ENCODE measurements at places on chromosomes 5 and 9.
A peak's percentile ranks its signal among the peaks of the same experiment; 100 is the strongest.

- no peak for DNase-seq
Measured at GRCh38 chr5:18798058-18798457, 1163.8 kb downstream of the TAF11L14 start.

DNA sequence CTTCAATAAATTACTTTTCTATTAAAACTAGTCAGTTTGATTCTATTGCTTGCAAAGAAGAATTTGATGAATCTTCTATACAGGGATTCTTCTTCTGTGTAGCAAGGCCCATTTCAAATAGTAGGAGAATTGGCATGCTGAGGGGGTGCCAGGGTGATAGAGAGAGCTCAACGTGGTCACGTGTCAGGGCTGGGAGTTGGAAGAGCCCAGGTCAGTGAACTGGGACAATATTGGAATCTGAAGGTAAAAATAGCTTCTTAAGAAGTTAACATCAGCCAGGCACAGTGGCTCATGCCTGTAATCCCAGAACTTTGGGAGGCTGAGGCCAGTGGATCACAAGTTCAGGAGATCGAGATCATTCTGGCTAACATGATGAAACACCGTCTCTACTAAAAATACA is 64.1 kb upstream of the TLE1 start:
- no peak for DNase-seq

- DNase-seq = no peak
Measured at GRCh38 chr5:93915142-93915553, 173.7 kb upstream of the POU5F2 start.

DNA sequence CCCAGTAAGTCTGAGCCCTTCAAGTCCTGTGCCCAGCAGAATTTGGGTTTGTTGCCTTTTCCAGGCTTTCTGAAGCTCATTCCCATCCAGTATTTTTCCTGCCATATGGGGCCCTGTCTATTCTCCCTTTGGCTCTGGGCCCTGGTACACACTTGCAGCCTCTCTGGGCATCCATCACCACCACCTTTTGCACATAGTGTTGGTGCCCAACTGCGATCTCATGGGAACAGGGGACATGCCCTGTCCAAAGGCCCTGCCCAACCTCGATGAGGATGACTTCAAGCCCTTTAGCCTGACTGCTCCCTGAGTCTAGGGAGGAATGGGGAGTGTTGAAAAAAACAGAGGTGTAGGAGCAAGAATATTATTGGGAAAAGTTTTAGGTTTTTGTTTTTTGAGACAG is 11.5 kb downstream of the RGS3 start:
- DNase-seq = no peak

DNA sequence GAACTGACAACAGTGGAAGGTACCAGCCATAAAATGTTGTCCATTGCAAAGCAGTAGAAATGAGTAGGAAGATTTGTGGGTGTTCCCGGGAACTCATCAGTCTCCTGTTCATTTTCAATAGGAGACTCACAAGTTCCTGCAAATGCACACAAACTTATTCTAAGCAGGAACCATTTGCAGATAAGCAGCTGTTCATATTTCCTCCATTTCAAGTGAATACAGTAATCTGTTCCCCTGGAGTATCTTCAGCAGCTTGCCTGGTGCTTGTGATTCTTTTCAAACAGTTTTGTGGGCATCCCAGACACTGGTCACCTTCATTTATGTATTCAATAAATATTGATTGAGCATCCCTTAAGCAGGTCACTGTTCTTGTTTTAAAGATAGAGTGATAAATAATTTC is 1315.5 kb upstream of the C9orf72 start:
- no peak for DNase-seq

GRCh38 chr9:70398145-70398556 is 16.3 kb downstream of the KLF9 start:
- no peak for DNase-seq

GRCh38 chr5:6596388-6596787 is 36.5 kb downstream of the NSUN2 start:
- no peak for DNase-seq

DNA sequence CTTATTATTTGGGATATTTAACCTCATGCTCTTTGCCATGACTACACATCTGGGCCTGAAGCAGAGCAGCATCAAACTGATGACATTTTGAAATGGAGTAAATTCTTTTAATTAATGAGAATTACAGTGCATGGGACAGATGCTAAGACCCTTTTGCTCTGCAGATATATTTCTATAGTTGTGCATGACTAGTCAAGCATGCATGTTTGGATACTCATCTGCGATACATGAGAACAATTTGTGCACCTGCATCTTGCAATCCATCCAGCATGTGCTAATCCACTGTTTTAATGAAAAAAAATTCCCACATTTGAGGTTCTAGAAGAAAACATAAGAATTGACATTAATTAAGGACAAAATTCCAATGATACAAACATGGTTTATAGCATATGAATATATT is 1047.6 kb upstream of the ACO1 start:
- DNase-seq = no peak

DNA sequence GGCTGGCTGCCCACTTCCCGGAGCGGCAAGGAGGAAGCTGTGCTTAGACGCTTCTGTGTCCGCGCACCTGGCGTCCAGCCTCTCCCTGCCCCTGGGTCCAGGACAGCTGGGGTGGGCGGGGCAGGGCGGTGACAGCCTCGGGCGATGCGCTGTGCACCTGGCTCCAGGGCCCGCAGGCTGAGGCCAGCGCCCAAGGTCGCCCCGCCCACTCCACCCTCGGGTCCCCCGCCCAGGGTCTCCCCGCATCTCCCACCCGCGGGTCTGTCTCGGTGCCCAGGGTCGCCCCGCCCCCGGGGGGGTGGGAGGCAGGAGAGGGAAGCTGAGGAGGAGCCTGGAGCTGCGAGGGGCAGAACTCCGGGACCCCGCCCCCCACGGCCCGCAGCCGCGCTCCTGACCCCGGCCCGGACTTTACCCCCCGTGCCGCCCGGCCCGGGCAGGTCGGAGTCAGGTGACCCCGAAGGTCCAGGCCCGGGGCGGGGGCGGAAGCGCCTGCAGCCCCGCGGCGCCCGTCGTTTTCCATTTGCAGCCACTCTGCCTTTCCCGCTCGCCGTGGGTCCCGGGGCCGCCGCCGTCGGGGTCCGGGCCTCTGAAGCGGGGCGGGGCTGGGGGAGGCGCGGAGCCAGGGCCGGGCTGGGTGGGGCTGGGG is at the start of gene ENTPD8:
TSS of gene ENTPD8 (minus strand) at position 69 of the 646 bp plus-strand sequence. CDS start 3,072 bp downstream, outside the sequence.
- peak; percentile 60 for DNase-seq

DNA sequence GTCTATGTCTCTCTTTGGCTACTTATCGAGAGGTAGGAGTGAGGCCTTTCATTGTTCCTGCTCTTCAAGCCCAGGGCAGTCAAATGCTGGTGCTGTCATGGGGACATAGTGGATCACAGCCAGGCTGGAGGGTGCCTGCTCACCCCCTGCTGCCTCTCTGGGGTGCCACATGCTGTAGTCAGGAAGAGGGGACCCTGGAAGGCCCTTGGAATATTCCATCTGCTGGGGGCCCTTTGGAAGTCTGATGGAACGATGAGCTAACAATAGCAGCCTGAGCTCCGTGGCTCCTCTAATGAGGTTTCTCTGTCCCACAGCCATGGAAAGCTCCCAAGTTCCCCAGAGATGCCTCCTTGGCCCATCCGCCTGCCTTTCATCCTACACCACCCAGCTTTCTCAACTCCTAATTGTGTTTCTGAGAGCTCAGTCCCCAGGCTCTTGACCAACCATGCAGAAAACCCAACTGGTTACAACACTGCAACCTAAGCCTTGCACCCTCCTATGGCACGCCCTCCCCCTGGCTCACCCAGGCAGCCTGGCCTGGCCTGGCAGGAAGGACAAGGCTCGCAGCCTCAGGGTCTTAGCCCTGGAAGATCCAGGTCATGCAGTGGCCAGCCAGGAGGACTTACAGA is 91.7 kb downstream of the NRG2 start:
- no peak for DNase-seq

DNA sequence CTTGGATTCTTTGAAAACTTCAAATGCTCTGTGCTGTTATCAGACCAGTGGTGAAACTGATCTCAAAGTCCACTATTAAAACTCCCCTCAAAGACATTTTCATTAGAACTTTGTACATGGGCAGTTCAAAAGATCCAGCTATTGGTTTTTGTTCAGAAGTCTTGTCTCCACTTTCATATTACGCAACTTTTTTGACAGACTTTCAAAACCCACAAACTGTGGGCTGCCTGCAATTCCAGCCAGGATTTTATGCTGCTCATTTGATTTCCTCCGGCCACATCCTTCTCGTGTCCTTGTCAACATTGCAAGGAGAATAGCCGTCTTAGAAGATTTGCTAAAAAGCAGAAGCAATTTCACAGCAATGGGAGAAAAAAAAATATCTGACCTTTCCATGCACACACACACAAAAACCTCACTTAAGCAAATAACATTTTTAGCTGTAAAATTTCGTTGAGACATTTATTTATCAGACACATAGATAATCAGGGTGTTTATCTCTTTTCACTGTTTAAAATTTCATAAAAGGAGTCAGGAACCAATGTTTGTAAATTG is 1990.5 kb downstream of the MAT2B start:
- peak; percentile 43 for DNase-seq

- no peak for DNase-seq
Measured at GRCh38 chr5:175598774-175599173, 59.1 kb upstream of the HRH2 start.

GRCh38 chr9:113737517-113738271 is 138.4 kb upstream of the ZNF618 start:
- peak; percentile 58 for DNase-seq

DNA sequence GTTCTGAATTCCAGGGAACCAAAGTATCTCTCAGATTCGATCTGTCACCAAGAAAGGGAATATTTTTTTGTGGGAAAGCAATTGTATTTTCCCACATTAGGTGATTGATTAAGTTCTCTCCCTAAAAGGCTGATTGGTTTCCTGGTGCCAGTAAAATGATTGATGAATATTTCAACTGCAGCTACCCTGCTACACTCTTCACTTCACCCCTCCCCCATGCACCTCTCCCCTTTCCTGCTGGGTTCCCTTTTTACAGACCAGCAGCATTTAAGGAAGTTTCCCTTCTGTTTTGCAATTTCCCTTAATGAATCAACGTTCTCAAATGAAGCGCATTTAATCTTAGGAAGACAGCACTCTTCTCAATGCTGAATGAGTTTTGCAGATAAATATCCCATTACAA is 13.1 kb downstream of the NR6A1 start:
- no peak for DNase-seq

GRCh38 chr5:152987131-152987530 is 503.3 kb upstream of the GRIA1 start:
- DNase-seq = no peak

DNA sequence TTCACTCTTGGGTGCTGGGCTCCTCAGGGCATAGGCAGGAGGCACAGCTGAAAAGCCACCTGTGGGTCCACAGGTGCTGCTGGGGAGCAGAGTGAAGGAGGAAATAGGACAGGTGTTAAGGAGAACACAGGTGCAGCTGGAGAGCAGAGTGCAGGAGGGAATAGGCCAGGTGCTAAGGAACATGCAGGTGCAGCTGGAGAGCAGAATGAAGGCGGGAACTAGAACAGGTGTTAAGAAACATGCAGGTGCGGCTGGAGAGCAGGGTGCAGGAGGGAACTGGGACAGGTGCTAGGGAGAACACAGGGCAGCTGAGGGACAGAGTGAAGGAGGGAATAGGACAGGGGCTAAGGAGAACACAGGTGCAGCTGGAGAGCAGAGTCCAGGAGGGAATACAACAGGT is 43.8 kb upstream of the PLEKHG4B start:
- no peak for DNase-seq

DNA sequence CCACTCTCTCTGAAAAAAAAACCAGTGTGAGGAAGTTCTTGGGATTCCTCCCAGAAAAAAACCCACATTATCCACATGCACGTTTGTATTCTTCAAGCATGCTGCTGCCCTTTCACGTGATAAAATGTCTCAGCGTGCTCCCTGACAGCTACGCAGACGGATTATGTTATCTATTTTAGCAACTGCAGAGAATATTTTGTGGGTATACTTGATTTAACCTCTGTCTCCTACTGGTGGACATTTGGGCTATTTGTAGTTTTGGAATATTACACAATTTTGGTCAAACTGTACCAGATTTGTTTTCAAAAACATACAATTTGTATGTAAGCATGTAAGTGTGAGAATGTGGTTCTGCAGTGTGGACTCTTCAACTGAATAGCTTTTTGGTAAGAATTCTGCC is 10.7 kb downstream of the PRRC2B start:
- DNase-seq = no peak

DNA sequence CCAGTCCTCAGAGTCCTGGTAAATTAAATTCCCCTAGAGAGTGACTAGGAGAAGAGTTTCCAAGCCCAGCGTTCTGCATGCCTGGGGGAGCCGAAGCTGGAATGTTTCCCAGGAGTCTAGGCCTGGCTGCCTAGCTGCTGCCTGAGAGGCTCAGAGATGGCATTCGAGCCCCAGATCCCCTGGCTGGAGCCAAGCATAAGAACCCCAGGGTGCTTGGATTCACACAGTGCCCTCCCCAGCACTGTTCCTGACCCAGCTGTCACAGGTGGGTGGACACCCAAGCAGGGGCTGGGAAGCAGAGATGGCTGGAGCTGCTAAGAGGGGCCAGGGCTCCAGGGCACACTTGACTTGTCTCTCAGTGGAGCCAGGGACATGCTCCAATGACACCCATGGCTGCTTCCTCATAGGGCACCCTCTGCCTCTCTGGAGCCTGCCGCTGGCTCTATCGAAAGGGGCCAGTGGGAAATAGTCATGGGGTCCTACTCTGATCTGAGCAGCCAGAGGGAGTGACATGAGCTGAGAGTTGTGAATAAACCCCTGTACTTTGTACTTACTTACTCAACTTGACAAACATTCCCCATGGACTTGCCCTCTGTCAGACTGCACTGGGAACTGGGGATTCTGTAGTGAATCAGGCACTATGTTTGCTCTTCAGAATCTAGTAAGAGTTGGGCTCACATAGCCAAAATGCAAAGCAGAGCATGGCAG is 62.6 kb upstream of the XPA start:
- no peak for DNase-seq

DNA sequence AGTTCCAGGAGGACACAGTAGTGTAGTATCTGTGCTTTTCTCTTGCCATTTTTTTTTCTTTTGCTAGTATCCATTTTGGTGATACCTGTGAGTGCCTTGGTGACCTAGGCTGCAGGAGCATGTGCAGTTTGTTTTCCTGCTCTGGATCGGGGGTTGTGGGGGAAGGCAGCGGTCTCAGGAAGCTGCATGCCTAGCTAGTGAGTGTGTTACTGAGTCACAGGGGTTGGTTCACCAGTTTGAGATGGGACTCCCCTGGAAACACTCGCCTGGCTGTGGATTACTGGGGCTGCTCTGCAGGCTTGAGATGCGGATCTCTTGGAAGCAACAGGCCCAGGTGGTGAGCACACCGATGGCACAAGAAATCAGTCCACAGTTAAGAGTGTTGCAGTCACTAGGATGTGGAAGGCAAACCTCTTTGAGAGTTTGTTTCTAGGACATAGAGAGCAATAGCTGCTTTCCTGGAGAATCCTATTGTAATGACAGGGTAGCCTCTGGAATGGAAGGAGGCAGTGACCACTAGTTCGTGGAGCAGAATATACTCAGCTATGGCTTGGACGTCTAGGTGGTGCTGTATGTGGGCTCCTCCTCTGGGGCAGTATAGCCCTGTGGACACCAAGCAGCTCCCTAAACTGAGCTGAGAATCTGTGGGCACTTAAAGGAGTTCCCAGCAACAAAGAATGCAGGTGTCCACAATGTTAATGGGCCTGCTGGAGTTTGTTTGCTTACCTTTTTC is 20.0 kb upstream of the SPATA31E1 start:
- DNase-seq = no peak

- no peak for DNase-seq
Measured at GRCh38 chr5:170368586-170368985, 20.6 kb downstream of the KCNMB1 start.

GRCh38 chr5:140214831-140215230 is 39.8 kb downstream of the CYSTM1 start:
- no peak for DNase-seq

- no peak for DNase-seq
Measured at GRCh38 chr5:173396311-173396993, 68.2 kb upstream of the STC2 start.

GRCh38 chr5:133145436-133146170 is 93.8 kb downstream of the HSPA4 start:
- no peak for DNase-seq
